ENCODE measurements at places on chromosomes 1 and 21.
A peak's percentile ranks its signal among the peaks of the same experiment; 100 is the strongest.

DNA sequence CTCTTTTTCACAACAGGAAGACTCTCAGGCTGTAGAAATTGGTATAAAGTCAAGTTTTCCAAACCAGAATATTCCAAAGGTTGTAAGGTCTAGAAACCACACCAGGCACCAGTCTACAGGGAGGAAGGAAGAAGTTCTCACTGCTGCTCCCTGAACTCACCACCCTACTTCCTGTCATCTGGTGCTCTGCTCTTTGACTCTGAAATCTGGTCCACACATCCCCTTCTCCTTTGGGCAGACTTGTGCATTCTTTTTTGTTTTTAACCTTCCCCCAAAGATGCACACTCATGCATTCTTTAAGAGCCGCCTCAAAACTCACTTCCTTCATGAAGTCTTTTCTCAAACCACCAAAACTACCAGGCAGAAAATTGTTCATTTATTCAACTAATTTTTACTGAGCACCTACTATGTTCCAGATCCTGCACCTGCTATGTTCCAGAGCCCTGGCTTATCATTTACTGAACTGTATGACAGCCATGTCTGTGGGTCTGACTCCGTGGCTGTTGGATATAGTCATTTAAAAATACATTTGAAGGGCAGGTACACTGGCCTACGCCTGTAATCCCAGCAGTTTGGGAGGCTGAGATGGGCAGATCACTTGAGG is 30.1 kb upstream of the EPS15 start:
- peak; percentile 87 for DNase-seq

- DNase-seq: no peak
Observed at GRCh38 chr1:17683598-17683997, 71.5 kb upstream of the ACTL8 start.

DNA sequence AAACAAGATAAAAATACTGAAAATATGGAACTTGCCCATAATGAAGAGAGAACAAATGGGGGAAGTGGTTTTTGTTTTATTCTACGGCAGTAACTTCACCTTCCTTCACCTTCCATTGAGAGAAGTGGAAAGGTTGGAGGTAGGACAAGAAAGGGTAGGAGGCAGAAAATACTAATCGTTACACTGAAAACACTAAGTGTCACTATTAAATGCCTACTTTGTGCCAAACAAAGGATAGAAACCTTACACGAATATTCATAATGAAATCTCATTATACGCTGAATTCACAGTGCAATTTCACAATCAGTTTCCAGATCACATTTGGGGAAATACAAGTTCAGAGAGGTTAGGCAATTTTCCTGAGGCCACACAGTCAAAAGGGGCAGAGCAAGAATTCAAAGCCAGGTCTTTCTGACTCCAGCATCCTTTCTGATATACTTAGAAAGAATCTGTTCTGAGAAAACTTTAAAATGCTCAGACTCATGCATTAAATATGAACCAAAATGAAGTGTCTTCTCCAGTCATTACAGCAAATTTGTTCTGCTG is 3.0 kb downstream of the TIAM1 start:
- no peak for DNase-seq

GRCh38 chr21:43012596-43012995 is 38.2 kb downstream of the PKNOX1 start:
- no peak for DNase-seq

DNA sequence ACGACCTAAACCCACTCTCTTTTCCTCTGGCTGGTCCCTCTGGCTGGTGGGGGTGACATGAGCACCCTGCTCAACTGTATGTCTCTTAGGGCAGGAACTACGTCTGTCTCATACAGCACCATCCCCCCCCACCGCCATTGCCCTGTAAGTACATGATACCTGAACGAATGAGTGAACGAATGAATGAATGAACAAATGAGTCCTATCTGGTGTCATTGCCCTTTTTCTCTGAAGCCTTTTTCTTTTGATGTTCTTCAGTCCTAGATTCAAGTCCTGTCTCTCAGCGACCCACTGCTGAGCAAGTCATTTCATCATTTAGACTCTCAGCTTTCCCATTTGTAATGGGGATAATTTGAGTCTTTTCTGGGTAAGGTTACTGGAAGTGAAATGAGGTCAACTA is 10.8 kb downstream of the MATN1 start:
- DNase-seq: no peak

DNA sequence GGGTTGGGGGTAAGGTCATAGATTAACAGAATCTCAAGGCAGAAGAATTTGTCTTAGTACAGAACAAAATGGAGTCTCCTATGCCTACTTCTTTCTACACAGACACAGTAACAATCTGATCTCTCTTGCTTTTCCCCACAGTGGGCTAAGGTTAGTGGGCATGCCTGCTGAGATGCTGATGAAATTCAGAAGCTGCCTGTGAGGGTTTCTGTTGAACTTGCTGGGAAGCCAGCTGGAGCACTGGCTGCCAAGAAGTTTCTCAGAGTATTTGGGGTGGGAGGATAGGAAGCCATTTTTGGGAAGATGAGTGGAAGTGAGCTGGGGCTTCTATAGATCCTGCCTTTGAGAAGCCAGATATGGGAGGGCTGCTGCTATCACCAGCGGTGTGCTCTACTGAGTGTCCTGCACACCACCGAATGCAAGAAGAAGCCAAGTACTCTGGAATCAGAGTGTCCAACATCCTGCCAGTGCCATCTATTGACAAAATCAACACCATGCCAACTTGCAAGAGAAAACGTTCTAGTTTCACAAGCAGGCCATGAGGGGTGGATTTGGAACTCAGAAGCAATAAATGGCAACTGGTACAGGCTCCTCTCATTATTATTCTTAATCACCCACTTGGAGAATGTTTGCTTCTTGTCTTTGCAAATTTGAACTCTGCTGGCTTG is 102.7 kb downstream of the PTPRU start:
- no peak for DNase-seq

DNA sequence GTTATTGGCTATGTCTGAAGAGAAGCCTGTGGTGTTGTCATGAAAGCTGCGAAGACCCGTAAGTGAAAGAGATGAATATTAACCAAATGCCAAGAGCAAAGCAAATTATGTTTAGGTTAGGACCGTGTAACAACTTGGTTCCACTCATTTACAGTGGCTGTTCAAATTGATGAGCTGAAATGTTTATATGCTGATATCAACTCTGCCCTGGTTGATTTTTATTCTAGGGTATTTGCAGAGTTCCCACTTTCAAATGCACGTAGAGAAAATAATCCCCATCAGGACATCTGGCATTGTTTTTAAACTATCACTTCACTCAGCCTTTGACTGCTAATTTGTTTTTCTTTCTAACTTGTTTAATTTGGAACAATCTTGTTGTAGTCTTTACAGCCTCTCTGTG is 581.6 kb upstream of the ADAMTS5 start:
- no peak for DNase-seq

GRCh38 chr21:34191876-34192275 is 118.5 kb downstream of the MRPS6 start:
- no peak for DNase-seq

GRCh38 chr1:156498432-156499193 is 2.0 kb downstream of the MEF2D start:
- DNase-seq: no peak

- no peak for DNase-seq
Observed at GRCh38 chr1:18463984-18464664, 16.6 kb upstream of the KLHDC7A start.

DNA sequence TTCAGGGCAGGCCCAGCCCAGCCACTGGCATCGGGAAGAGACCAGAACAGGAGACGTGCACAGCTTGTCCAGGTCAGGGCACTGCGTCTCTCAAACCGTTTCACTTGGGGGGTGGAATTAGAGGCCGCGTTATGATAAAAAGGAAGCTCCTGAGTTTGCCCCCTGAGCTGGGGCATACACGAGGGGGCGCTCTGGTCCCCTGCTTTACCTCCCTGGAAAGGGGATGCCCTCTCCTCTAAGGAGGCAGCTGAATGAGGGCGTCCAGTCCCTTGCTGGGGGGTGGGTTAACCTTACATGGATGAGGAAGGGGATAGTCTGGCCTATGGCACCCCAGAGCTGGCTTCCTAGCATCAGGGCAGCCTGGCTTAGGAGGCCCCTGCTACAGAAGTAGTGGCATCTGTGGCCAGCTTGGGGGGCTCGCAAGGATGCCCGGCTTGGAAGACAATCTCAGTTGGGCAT is 2.3 kb downstream of the MYOG start:
- no peak for DNase-seq

GRCh38 chr1:202588503-202589189 is 121.6 kb downstream of the SYT2 start:
- no peak for DNase-seq

- no peak for DNase-seq
Observed at GRCh38 chr1:66069976-66070876, 277.5 kb downstream of the PDE4B start.

DNA sequence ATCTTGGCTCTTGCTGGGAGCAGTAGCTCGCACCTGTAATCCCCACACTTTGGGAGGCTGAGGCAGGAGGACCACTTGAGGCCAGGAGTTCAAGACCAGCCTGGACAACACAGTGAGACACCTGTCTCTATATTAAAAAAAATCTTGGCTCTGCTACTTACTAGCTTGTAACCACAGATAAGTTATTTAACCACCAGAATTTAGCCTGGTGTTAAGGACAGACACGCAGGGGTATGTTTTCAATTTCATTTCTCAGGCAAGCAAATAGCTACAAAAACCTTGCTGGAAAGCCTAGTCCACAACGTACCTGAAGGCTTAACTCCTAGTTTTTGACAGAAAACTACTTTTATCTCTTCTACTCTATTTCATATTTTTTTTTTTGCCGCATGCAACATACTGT is 24.8 kb upstream of the GFI1 start:
- DNase-seq: no peak

DNA sequence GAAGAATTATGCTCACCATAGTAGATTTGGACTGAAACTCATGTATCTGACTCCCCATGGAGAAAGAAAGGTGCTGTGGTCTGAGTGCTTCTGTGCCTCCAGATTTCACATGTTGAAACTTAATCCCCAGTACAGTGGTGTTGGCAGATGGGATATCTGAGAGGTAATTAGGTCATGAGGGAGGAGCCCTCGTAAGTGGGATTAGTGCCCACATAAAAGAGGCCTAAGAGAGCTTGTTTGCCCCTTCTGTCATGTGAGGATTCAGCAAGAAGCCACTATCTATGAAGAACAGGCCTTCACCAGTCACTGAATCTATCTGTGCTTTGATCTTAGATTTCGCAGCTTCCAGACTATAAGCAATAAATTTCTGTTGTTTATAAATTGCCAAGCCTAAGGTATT is 150.1 kb downstream of the PLPP3 start:
- DNase-seq: no peak

DNA sequence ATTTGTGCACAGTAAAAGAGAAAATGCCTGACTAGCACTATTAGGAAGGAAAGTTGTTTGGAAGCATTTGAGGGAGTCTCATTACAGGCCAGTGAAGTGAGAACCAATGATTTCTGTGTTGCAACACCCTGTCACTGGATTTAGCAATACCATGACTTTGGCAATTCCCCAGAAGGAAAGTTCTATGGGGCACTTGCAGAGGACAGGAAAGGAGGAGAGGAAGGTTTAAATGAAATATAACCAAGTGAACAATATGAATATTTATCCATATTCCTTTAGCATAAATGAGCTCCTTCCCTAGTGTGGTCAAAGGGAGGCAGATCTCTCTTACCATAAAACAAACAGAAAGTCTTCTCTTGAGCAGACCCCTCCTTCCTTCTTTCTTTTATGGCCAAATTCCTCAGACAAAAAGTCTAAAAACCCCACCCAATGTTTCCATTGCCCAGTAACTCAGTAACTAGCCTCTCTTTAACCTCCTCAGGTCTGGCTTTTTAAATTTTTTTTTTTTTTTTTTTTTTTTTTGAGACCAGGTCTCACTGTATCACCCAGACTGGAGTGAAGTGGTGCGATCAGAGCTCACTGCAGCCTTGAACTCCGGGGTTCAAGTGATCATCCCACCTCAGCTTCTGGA is 5.5 kb downstream of the TLR5 start:
- no peak for DNase-seq

DNA sequence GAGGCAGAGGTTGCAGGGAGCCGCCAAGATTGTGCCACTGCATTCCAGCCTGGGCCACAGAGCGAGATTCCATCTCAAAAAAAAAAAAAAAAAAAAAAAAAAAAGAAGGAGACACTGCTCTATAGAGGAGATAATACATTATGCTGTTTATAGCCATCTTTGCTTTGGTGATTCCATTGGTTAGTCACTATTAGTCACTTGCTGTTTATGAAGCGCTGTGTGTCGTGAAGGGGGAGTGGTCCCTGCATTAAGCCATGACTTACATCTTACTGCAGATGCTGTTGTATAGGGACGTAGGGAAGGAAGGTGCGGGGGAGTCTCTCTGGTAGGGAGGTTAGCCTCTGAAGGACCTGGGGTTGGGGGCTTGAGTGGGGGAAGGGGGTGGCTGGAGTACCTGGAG is 48.3 kb downstream of the HUNK start:
- no peak for DNase-seq

DNA sequence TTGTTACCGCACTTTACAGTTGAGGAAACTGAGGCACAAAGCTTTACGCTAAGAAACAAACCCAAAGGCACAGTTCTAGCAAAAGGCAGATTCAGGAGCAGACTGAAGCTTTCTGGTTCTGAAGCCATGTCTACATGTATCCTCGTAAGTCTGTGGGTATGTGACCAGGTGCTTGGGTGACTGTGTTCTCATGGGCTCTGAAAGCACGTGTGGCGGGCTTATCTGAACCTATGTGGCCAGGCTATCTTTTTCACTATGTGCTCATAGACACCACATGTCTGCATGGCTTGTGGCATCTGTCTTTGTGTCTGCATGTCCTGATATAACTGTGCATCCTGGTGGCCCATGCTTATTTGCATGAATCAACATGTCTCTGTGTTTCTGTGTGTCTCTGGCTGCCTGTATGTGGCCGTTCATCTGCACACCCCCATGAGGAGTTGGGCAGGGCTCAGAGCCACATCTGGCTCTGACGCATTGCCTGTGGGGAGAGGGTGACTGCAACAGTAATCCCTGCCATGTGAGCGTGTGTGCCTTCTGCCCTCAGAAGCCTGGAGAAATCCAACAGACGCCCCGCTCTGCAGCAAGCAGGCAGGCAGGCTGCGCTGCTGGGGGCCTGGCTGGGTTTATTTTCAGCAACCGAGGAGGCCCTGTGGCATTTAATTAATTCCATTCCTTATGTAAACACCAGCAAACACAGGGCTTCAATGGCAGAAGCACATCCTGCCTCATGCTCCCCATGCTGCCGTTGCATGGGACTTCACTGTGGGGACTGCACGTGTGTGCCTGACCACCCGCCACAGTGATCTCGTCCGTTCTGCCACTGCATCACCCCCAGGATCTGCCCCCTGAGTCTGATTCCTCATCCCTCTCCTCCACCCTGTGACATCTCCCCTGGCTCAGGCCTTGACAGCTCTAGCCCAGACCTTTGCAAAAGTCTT is 115.4 kb downstream of the TRABD2B start:
- no peak for DNase-seq

All from common myeloid progenitor, CD34-positive (primary cell).